ENCODE measurements at places on chromosomes 13 and 19.

GRCh38 chr19:30587869-30588268 is 215.7 kb downstream of the ZNF536 start:
- no peak for DNase-seq

- DNase-seq: no peak
Measured at GRCh38 chr13:27808851-27809550, 16.7 kb downstream of the GSX1 start.

DNA sequence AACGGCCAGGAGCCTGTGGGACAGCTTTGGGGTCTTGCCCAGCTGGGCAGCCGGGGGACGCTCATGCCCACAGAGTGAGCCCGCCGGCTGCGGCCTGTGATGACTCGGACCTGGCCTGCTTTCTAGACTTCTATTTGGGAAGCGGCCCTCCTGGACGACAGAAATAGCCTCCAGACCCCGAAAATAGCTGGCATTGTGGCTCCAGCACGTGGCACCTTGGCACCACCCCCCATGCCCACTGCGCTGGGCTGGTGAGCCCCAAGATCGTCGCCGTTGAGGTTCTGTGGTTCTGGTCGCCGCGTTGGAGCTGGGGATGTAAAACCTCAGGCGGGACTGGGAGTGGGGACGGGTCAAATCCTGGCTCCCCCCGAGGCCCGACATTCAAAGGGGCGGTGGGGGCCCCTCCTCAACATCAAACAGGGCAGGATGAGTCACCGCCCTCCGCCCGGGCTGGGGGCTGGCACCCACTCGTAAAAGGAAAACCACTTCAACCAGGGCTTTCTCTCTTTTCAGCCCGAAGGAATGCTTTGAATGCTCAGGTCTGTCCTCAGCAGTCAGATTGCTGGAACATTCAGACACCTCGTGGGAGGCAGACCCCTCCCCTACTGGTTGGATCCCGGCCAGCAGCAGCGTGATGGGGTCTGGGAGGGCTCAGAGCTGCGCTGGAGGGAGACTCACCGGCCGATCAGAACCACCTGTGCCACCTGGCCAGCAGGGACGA is 42.1 kb downstream of the GADD45B start:
- DNase-seq: no peak

- DNase-seq: no peak
Measured at GRCh38 chr19:34430738-34431625, 2.8 kb downstream of the UBA2 start.

DNA sequence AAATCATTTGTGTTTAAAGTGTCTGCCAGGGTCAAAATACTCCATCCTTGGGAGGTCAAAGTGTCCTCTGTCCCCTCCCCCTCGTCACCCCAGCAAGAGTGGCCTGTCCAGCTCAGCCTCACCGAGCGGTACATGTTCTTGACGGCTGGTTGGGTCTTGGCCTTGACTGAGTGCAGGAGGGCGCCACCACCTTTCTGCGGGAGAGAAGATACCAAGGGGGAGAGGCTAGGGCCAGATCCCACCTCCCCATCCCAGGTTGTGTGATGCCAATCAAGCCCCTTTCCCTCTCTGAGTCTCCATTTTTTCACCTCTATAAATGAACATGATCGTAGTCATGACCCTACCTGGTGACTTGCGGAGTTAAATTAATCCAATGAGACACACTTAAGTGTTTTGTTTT is 6.1 kb downstream of the CRB3 start:
- no peak for DNase-seq

DNA sequence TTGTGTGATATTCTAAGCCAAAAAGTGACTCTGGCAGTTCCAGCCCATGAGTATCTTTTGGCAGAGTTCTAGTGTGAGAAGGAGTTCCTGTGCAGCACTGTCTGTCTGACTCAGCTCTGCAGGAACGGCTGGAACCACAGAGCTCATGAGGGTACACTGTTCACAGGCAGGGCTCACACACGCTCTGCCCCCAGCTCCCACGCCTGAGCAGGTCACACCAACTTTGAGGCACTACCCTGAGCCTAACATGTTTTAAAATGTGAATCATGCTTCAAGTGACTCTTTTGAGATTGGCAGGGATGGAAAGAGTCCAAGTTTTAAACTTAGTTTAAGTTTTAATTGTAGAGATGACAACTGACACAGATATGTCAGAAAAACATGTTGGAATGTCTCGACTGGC is 1203.3 kb downstream of the UQCRFS1 start:
- no peak for DNase-seq

GRCh38 chr19:14325134-14325533 is 56.1 kb upstream of the ADGRE5 start:
- DNase-seq: no peak

DNA sequence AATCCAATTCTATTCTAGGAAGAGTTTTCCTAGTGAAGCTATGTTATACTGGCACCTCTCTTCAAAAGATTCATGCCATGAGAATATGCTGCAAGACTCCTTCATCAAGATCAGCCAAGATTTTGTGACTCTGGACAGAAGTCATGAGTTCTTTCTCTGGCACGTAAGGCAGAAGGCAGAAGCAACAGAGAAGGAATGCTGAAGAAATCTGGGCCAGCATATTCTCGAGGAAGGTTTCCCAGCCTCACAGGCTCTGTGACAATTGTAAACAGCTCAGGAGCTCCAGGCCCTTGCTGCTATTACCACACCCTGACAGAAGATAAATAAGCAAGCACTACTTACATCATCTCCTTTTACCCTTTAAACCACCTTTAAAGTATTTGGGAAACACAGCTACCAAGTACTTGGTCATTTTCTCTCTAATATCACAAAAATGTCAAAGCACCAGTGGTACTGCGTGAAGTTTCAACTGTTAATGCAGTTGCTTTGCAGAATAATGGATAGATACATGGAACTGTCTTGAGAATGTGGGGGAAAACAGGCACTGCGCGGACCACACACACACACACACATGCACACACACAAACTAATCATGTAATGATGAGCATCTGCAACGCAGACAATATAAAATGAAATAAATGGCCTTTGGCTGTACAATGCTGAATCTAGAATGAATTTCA is 55.4 kb downstream of the INTS6 start:
- no peak for DNase-seq

DNA sequence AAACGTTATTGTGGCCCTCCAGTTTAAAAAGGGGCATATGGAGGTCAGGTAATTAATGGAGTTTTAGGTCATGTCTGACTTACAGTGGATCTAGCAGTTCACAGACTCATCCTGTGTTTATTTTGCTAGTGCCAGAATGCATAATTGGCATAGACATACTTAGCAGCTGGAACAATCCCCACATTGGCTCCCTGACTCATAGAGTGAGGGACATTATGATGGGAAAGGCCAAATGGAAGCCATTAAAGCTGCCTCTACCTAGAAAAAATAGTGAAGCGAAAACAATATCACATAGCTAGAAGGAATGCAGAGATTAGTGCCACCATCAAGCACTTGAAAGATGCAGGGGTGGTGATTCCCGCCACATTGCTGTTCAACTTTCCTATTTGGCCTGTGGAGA is 610.7 kb downstream of the SLITRK5 start:
- DNase-seq: no peak

GRCh38 chr13:53920916-53921315 is 892.3 kb downstream of the OLFM4 start:
- no peak for DNase-seq

DNA sequence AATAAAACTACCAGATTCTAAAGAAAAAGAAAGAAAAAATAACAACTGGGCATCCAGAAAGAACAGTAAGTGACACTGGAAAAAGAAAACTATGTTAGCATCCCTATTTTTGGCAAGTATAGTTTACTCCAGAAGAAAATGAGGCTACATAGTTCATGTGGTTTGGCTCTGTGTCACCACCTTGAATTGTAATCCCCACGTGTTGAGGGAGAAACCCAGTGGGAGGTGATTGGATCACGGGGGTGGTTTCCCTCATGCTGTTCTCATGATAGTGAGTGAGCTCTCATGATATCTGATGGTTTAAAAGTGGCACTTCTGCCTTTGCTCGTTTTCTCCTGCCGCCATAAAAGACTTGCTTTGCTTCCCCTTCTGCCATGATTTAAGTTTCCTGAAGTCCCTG is 76.9 kb downstream of the ITGBL1 start:
- DNase-seq: peak; percentile 74

DNA sequence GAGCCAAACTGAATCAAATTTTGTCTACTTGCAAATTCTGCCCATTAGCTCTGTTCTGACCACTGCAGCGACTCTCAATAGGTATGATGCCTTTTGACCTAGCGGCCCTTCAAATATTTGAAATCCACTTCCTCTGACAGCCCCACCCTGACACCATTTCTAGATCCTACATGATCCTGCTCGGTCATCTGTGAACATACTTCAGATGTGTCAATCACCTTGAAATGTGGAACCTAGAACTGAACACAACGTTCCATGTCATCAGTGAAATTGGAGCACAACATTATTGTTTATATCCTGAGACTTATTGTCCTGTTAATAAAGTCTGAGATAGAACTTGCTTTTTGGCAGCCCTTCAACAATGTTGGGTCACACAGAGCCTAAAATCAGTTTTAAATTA is 98.2 kb downstream of the UBL3 start:
- DNase-seq: no peak

DNA sequence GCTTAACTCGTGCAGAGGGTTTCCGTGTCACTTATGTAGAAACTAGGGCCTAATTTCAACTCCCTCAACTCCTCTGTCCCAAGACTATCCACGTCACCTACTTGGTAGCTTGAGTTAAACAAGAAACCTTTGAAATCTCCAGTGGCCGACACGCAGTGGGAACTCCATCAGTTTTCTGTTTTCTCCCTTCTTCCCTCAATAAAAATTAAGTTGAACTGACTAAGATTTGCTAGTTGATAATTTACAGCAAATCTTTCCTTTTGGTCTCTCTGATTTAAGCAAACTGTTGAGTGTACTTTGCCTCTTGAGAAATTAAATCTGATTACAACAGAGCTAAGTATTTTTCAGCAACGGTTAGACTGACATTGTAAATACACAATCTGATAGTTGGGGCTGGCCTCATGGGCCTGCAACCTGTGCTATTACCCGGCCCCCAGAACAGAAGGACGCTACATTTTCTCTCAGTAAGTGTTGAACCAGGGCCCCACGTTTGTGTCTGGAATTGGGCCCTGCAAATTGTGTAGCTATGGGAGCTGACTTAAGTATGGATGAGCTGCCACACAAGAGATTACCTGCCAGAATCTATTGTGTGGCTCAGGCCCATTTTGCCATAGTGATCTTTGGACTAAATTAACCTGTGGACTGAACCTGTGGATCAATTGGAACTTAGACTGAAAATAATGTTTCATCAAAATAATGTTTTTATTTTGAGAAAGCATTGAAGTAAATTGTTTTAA is 708 bp upstream of the ESD start:
- DNase-seq: no peak

DNA sequence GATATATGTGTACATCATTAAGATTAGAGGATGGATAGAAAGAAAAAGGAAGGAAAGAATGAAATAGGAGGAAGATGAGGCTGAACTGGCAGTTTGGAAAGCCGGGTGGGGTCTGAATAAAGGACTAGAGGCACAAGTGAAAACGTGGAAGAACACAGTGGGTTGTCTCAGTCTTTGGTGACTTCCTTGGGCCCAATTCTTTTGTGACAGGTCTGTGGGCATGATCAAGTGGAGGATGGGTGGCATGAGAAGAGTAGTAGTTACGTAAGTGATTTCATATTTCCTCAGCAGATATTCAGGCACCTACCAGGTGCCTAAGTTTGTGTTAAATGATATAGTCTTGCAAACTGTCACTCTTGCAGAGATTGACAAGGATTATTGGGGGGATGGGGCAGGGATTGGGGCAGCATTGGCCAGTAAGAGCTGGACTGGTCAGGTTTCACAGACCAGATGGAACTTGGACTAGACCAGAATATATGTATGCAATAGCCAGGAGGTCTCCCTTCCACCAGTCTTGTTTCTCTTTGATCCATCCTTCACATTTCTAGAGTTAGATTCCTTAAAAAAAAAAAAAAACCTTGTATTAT is 2.7 kb downstream of the TPP2 start:
- no peak for DNase-seq

DNA sequence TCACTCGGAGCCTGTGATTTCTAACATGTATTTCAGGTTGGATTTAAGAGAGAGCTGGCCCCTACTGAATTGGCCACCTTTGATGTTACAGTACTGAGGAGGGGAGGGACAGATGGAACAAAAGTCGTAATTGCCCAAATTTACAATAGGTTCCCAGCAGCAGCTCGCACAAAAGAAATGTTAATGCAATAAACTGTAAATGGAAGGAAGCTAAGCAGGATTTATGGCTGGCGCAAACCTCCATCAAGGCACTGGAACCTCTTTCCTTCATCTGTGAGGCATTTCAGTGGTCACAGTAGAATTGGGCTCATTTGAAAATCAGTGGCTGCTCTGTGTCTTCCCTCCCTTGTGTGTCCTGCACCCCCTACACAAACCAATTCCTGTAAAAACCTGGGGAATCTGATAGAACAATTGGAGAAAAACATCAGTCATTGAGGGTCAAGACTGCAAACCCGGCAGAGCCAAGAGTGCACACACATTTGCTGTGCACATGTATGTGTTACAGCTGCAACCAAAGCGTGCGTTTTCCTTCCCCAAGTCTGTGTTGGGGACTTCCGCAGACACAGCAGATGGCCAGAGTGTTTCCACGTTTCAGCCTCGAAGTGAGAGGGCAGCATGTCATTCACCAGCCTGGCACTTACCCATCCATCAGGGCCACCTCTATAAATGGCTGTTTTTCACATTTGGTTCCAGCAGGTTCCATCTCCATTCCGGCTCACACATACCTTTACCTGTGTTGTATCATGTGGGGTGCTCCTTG is 192.8 kb downstream of the TM9SF2 start:
- no peak for DNase-seq

GRCh38 chr19:2294687-2295335 is 12.8 kb upstream of the PEAK3 start:
- DNase-seq: no peak

DNA sequence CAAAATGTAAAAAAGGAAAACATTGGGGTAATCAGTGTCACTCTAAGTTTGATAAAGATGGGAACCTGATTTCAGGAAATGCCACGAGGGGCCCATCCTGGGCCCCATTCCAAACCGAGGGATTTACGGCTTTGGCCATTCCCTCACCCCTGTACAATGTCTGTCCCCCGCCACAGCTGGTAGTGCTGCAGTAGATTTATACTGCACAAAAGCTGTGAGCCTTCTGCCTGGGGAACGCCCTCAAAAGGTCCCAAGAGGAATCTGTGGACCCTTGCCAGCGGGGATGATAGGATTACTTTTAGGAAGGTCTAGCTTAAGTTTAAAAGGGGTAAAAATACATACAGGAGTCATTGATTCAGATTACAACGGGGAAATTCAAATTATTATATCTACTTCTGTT is 173.4 kb upstream of the SGCG start:
- DNase-seq: no peak

DNA sequence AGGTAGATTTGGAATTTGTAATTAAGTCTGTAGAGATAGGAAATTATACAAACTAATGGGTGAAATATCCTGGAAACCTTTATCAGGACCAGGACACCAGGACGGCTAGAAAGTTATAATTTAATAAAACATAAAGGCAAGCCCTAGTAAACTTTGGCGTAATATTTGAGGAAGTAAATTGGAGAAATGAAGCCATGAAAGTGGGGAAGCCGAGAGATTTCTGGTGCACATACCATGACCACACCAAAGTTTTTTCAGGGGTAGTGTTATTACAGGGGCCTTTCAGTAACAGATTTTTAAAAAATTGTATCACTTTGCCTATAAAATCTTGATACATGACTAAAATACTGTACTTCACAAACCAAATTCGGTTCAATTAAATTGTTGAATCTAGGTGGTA is 54.7 kb upstream of the URAD start:
- no peak for DNase-seq

- no peak for DNase-seq
Measured at GRCh38 chr13:23468811-23469210, 35.3 kb upstream of the SACS start.

Data from ascending aorta (tissue), 2 donors.